ENCODE measurements at places on chromosomes 4 and X.

DNA sequence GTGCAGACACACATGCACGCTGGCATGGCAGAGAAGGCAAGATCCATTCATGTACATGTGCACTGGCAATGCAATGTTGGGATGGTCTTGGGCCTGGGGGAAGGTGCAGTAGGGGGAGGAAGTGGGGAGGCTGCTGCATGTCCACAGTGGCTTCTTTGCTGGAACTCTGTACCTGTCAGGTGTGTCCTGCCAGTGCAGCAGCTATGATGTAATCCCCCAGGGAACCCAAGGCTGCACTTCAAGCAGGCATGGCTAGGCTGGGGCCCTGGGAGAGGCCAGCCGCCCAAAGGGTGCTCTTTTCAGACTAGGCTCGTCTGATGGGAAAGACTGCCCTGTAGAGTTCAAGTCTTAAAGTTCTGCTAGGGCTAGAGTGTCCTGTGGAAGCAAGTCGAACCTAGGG, 1304.0 kb downstream of the FAM133A start:
- DNase-seq = no peak

DNA sequence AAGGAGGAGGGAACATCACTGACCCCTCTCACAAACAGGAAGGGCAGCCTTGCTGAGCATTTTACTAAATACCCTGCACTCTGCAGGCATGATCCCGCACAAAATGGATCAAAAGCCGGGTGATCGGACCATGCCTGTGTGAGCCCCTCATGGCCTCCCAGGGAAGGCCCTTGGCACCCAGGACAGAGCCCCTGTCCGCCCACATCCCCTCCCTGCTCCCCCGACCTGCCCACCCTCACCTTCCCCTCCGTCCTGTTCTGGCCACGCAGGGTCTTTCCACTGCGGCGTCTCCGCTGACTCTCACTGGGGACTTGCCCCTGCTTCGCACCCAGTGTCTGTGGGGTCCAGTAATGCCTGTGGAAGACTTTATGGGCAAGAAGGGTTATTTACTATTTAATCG, 105.0 kb downstream of the HMX1 start:
- DNase-seq = no peak

DNA sequence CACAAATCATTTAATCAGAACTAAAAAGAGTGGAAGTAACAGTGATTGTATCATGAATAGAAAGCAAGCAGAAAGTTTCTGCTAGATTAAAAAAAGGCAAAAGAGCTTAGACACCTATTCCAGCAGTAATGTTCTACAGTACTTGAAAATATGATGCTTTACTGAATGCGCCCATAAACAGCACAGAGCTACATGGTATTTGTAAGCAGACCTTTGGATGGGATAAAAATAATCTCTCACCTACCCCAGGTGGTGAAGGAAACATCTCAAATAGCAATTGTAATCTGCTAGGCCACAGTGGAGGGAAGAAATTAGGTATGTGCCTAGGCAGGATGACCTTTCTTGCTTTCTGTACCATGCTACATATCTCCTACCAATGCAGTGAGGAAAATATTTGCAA, 280.9 kb upstream of the PRKX start:
- no peak for DNase-seq

DNA sequence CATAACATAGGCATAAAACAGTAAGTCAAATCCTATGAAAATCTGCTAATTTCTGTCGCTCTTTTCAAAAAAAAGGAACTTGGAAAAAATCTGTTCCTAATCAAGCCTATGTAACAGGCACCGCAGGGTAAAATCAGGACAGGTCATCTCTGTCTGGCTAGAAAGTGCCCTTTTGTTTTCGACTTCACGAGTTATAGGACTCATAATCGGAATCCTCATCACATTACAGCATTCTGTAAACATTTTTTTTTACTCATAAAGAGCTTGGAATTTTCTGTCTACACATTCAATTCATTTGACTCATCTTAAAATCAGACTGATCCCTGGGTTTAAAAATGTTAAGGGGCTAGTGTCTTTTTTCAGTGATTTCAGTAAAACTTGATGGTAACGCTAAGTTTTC, 181.7 kb upstream of the TBC1D9 start:
- DNase-seq = no peak

GRCh38 chr4:8401665-8402064, 38.9 kb downstream of the ACOX3 start:
- no peak for DNase-seq

DNA sequence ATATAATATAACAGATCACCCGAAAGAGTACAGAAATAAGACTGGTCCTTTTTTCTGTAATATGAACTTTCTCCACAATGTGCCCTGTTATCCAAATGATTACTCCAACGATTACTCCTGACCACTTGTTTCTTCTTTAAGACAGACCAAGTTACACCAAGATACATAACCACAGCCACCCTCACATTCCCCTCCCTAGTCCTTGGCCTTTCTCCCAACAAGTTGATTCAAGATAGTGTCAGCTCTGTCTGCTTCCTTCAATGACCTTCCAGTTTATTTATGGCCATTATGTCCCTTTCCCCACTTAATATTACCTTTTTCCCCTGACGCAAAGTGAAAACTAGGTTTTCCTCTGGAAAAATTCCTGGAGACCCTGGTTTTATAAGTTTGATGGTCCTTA, 397.2 kb downstream of the FAM47B start:
- DNase-seq = no peak

DNA sequence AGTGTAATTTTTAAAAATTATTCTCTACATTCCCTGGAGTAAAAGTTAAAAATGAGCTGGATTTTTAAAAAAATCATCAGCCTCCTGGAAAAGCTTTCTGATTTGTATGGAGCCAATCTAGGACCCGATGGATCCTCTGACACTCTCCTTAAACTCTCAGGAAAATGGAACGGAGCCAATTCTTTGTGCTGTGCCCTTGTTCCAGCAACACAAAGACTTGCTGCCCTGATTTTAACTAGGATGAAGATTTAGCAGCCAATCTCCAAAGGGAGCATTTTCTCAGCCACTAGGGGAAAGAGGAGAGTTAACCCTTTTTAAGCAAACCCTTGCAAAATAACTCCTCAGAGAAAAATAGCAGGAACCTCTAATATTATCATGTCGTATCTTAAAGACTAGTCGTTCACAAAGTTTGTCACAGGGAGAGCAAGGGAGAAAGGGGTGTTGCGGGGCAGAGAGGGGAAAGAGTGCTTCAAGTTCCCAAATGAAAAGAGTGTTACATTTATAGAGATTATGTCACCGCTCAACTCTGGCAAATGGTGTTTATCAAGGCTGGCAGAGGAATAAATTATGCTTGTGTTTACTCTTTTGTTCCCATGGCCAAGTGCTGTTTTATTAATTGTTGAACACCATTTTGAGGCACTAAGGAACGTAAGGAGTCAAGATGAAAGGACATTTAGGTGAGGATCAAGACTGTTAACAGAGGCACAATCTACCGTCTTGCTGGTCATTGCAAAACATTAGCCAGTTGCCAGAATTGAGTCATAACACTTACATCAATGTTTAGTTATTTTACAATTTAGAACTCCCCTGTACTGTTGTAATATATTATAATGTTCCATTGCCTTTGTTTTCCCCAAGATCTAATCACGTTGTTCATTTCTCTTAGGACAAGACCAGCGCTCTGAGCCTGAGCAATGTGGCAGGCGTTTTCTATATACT, 250.7 kb downstream of the THOC2 start:
- peak; percentile 21 for DNase-seq

- DNase-seq = no peak
Observed at GRCh38 chr4:7127576-7127975, 59.7 kb upstream of the GRPEL1 start.

DNA sequence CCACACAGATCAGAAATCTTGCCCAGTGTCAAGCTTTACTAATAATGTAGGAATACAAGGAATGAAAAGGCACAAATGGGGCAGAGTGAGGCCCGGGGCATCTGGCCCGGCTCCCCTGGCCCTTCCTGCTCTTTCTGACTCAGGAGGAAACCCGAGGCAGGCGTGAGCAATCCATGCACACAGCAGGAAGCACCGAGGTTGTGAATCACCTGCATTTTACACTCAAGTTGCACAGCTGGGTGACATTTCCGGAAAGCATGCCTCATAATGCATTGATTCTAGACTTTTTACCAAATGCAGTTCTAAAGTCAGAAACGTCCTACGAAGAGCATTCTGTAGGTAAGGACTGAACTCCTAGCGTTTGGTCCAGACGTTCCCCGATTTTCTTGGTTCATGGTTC, 38.9 kb downstream of the PRIMPOL start:
- DNase-seq = no peak

DNA sequence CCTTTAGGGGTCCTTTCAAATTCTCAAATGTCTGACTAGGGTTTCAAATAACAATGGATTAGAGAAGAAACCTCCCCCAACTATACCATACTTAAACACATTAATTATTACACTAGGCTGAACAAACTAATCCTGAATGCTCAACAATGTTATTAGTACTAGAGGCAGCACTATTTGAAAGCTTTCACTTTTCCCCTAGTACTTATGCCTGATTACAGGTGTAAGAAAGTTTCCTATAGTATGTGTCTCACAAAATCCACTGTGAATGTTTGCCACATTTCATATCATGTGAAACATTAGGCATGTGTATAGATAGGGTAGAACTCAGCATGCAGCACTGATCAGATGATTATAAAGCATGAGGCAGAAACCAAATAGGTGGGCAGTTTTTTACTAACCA, 336.2 kb downstream of the ZNF674 start:
- no peak for DNase-seq

DNA sequence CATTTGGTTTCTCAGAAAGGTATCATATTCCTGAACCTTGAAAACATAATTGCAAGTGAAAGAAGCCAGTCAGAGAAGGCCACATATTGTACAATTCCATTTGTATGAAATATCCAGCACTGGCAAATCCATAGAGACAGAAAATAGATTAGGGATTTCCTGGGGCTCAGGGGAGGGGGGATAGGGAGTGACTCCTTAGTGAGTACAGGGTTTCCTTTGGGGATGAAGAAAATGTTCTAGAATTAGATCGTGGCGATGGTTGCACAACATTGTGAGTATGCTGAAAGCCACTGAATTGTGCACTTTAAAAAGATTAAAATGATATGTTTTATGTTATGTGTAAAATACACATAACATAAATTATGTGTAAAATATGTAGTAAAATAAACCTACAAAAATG, 10.3 kb downstream of the XPNPEP2 start:
- no peak for DNase-seq

- DNase-seq = no peak
Observed at GRCh38 chrX:24117258-24117657, 32.3 kb upstream of the ZFX start.

DNA sequence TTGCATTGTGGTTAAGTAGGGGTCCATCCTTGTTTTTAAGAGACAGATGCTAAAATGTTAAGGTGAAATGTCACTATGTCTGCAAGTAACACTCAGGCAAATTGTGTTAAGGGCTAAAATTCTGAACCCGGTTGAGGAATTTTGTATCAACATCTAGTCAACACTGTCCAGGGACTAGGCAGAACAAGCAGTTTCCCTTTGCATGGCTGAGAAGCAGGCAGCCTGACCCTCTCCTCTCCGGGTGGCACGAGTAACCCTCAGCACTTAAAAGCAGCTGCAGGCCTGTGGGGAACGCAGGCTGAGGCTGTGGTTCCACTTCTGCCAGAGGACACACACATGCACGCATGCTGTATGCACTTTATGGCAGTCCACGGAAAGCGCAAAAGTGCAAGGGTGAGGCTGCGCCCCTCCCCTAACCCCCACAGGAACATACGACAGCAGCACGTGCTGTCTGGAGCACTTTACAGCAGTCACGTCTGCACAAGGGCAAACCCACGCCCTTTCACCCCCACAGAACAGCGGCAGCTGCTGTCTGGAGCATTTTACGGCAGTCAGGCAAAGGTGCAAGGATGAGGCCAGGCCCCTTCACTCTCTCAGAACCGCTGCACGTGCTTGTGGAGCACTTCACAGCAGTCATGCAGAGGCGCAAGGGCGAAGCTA, 619 bp upstream of the MPC1L start:
- no peak for DNase-seq

DNA sequence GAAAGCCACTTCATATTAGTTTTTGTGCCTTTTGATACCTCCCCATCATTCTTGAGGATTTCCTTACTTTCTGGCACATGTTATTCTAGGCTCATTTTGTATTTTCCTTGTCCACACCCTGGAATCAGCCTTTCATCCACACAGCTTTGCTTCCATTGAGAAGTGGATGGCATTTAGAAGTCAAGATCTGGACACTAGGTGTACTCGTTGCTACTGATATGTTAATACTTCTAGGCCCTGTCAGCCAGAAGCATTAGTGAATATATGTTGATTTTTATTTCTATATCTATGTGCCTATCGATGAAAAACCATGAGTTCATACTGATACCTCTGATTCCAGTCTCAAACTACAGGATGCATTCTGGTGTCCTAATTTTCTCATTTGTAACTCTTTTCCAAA, 73.2 kb downstream of the ARHGAP24 start:
- no peak for DNase-seq

- peak; percentile 68 for DNase-seq
Observed at GRCh38 chrX:77785486-77786364, at the start of gene ATRX. Gene ATRX (minus strand): TSS chrX:77786216. CDS start chrX:77786001, 215 bp downstream.

GRCh38 chr4:147103403-147103946, 157.8 kb upstream of the TTC29 start:
- no peak for DNase-seq

DNA sequence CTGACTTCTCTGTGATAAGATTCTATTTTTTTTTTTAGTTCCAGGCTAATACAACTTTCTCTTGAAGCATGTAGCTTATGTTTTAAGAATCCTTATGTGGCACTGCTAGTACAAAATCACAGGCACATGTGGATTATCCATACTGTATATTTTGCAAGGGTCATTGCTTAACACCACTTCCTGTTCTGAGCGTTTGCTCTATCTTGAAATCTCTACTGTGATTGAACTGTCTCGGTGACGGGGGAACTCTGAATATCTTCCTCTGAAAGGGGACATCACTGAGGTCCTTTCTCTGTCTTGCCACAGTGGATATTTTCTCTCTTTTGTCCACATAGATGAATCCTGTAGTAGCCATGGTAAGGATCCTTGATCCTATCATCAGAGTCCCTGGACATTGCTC, 2.1 kb upstream of the WFS1 start:
- no peak for DNase-seq

GRCh38 chrX:96568071-96568470, 116.6 kb upstream of the DIAPH2 start:
- DNase-seq = no peak

DNA sequence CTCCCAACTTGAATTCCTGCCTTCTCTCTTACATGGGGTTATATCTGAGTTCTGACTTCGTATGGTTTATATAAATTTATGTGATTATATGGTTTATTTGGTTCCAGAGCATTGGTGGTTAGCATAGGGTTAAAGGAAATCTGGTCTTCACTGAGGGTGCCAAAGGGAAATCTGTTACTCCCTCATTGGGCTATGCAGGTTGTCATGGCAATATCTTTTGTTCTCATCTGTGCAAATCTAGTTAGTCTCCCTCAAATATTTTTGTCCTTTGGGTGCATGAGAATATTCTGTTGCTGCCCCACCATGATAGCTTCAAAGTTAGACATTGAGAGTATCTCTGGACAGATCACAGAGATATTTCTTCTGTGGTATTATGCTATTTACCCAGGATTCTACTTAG, 71.8 kb upstream of the OTUD4 start:
- DNase-seq = no peak

DNA sequence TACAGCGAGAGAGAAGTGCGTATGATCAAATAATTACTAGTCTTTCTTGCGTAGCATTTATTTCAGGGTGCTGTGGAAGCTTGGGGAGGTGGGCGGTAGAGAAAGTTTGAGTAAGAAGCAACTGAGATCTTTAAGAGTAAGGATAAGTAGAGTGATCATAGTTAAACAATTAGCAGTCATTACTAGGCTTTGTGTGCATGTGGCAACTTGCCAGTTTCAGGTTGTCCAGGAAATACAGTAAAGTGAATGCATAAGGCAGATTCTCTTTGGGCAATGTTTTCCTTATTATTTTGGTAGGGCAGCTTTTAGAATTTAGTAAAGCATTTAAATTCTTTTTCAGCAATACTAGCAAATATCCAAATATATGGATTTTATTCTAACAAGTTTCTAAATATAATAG, 57.0 kb downstream of the HPGDS start:
- DNase-seq = no peak
